Stimulated activated CD8-positive, alpha-beta memory T cell treated with anti-CD3 and anti-CD28 coated beads, Interleukin-7, amount 100 ng/mL, for 4 hours (primary cell): ENCODE measurements at places on chromosomes 13 and 19.

- DNase-seq: no peak
Observed at GRCh38 chr13:27079421-27079958, 92.1 kb downstream of the USP12 start.

DNA sequence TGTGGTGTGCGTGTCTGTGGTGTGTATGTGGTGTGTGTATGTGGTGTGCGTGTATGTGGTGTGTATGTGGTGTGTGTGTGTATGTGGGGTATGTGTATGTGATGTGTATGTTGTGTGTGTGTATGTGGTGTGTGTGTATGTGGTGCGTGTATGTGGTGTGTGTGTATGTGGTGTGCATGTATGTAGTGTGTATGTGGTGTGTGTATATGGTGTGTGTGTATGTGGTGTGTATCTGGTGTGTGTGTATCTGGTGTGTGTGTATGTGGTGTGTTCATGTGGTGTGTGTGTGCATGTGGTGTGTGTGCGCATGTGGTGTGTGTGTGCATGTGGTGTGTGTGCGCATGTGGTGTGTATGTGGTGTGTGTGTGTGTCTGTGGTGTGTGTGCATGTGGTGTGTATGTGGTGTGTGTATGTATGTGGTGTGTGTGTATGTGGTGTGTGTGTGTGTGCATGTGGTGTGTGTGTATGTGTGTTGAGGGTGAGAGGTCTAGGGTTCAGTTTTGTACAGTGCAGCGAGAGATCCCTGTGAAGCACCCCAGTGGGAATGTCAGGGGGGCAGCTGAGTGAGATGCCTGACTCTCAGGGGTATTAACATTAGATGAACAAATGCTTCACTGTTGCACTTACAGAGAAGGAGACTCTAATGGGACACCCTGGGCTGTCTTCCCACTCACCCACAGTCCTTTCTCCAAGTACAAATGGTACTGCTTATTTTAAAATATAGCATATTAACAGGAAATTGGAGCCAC, 61.3 kb upstream of the MEDAG start:
- DNase-seq: no peak

DNA sequence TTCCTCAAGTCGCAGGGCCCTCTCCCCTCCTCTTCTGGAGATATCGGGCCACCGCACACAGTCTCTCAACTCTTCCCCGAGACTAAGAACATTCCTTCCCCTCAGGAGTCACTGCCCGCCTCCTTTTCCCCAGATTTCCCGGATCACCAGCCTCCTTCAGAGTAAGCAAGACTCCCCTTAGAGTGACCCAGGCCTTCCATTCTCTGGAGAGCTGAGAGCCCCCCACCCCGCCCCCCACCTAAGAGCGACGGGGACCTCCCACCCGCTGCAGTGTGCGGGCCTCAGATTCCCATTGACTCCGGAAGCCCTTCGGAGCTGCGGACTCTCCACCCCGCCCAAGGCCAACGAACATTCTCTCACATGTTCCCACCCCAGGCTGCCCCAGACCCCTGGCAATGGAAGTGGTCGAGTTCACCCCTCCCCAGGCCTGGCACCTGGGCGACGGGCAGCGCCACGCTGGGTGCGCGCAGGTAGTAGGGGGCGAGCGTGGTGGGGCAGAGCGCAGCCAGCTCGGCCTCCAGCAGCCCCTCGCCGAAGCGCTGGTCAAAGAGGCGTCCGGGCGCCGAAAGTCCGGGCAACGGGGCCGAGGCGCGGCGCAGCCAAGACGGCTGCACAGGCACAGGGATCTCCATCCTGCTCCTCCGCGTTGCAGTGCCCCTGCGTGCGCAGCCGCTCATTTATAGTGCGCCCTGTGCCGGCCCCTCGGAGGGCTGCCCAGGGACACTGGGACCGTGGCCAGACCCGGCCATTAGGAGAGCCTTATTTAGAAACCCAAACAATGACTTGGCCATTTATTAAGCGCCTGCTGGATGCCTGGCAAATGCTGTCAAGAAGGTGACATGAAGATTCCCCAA, at the start of gene HSPB6:
HSPB6 (minus strand) TSS at position 653 of the 854 bp plus-strand sequence; CDS start at position 632, 21 bp downstream.
- no peak for DNase-seq

- DNase-seq: no peak
Observed at GRCh38 chr19:51607077-51607476, 23.1 kb downstream of the SIGLEC5 start.

DNA sequence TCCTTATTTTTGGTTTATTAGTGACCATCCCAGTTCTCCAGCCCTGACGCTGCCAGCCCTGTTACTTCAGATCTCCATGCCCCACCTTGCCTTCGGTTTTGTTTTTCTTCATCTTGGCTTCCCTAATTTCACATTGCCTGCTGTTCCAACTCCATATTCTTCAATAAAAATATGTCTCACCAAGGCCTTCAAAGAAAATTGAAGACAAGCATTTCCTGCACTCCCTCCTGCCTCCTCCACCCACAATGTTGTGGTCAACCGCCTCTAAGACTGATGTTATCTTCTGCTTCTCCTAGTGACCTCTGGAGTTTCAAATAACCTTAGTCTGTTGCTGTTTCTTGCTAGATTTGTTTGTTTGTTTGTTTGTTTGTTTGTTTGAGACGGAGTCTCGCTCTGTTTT, 14.6 kb downstream of the PLD3 start:
- no peak for DNase-seq

- no peak for DNase-seq
Observed at GRCh38 chr13:95463531-95463930, 89.0 kb upstream of the CLDN10 start.

GRCh38 chr19:41808663-41809566, 12.5 kb downstream of the CEACAM3 start:
- DNase-seq: no peak
